ENCODE measurements at places on chromosomes 4 and X.

DNA sequence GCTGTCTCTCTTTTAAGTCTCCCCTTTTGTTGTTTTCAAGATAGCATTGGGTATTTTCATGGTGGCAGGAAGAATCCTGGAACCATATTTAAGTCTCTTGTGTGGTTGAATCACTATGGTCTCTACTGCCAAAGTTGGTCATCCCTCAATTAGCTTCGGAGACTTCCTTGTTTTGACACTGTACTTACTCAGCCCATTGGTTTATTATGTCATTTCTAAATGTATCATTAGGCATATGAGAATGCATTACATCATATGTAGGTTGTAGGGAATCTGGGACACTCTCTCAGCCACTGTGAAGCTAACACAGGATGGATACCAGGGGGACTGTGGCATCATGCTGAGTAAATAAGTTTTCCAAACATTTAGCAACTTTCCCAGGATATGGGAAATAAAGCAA lies 211.8 kb downstream of the DTHD1 start:
- DNase-seq: no peak

- DNase-seq: no peak
Measured at GRCh38 chr4:82718162-82718940, 80.2 kb downstream of the SCD5 start.

GRCh38 chrX:123673813-123674212 lies 59.0 kb downstream of the THOC2 start:
- DNase-seq: no peak

DNA sequence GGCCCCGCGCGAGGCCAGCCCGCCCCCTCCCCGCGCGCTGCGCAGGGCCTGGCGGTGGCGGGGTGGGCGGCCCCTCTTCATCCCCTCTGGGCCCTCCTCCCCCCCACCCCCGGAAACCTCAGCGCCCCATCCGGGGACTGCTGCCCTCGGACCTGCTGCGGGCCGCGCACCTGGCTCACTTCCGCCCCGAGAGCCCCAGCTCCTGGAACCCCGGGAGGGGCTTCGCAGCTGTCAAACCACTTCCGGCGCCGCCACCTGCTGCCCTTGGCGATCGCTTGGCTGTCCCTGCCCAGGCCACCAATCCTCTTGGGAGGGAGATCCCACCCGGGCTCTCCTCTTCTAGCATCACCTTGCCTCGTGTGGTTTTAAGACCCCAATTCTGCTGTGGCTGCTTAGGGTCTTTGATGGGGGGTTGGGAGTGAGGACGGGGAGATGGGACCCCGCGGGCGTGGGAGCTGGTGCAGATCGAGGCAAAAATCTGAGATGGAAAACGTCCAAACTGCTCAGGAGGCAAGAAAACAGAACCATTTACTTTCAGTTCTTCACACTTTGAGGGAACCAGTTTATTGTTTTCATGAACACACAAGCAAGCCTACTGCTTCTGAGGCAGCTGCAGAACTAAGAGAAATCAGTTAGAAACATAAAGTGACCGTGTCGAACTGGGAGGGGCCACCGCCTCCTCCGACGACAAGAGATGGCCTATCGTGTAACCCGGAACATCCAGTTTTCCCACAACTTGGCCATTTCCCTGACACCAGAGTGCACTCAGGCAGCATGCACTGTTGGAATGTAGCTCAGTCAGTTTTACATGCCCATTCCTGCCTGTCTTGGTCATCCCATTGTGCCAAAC lies 754 bp downstream of the MTMR1 start:
- peak; percentile 77 for DNase-seq

GRCh38 chr4:37620176-37620575 lies 66.0 kb downstream of the RELL1 start:
- no peak for DNase-seq

DNA sequence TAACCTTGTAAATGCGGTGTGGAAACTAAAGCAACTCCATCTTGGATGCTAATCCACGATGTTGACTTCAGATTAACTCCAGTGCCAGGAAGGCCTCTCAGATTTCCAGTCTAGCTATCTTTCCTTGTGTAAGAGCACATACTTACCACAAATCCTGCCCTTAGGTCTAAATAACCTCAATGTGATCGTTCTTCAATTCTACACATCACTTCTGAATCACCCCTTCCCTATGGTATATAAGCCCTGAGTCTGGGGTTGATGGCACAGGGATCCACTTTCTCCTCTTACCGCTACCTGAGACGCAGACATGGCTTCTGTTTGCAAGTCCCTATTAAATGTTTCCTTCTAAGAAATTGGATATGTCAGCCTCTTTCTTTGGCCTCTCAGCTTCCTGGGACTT lies 17.5 kb upstream of the ZNF41 start:
- no peak for DNase-seq

- no peak for DNase-seq
Measured at GRCh38 chr4:89158884-89159503, 47.7 kb downstream of the TIGD2 start.

DNA sequence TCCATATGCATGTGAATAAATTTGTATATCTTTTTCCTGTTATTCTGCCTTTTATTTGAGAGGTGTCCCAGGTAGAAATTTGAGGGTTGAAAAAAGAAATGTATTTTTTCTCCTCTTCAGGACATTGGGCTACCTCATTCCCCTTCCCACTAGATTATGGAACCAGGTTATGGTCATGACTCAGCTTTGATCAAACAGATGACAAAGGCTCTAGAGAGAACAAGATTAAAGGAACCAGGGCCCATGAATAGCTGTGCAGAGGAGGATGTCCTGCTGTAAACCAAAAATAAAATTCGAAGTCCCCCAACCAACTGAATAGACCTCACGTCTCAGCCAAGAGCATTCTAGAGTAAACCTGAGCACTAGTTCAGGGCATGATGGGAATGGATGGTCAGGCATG lies 313.2 kb downstream of the RAPGEF2 start:
- no peak for DNase-seq

GRCh38 chr4:176921256-176921655 lies 128.5 kb upstream of the VEGFC start:
- no peak for DNase-seq

DNA sequence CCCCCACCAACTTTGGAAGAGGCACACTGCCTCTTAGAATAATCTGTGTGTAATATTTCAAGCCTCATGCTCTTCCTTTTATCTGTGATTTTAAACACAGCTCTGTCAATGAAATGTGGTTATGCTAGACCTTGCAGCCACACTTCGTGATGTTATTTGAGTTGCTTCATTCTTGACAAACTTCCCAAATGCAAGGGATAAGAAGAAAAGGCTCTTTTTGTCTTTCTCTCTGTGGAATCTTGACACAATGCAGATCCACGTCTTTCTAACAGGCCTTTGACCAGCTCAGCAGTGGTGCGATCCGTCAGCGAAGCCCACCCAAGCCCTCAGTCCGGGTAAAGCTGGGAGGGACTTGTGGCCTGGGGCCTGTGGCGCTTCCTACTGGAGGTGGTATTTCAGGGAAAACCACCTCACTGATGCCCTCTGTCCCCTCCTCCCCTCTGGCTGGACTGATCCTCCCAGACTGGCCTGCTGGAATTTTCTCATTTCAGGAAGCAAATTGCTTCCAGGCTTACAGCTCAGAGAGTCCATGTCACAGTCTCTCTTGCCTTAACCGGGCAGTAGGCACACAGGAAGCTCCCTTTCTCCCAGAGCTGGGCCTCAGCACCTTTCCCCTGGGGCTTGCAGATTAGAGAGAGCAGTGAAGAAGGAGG lies 19.5 kb upstream of the CCKAR start:
- DNase-seq: no peak

GRCh38 chr4:41507291-41507947 lies 30.5 kb upstream of the LIMCH1 start:
- DNase-seq: no peak

GRCh38 chr4:19776929-19777328 lies 474.8 kb upstream of the SLIT2 start:
- no peak for DNase-seq

- DNase-seq: no peak
Measured at GRCh38 chrX:17644001-17644400, 93.3 kb upstream of the SCML1 start.

DNA sequence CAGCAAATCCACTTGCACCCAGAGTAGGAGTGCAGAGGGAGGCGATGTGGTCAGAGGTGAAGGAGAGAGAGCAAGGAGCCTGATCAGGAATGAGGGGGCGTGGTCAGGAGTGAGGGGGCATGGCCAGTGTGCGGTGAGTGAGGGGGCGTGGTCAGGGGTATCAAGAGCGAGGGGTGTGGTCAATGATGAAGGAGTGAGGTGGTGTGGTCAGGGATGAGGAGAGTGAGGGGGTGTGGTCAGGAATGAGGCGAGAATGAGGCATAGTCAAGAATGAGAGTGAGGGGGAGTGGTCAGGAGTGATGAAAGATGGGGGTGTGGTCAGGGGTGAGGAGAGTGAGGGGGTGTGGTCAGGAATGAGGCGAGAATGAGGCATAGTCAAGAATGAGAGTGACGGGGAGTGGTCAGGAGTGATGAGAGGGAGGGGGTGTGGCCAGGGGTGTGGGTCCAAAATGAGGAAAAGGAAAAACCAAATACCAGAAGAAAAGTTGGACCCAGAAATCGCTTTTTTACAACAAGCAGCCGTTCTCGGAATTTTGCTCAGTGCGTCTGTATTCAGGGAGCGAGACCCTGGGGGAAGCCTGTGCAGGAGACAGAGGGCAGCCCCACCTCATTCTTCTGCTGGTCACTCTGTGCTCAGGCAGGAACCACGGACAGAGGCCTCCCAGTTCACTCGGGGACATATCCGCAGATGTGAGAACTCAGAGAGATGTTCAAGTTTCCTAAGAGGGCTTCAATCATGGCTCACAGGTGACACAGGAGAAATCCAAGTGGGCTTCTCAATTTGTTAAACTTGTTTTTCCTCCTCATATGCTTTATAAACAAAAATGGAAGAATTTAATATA lies 47.5 kb downstream of the MAGEA1 start:
- no peak for DNase-seq

- DNase-seq: no peak
Measured at GRCh38 chr4:158020734-158021346, 152.0 kb downstream of the GASK1B start.

GRCh38 chrX:10325611-10326010 lies 168.8 kb downstream of the CLCN4 start:
- no peak for DNase-seq

DNA sequence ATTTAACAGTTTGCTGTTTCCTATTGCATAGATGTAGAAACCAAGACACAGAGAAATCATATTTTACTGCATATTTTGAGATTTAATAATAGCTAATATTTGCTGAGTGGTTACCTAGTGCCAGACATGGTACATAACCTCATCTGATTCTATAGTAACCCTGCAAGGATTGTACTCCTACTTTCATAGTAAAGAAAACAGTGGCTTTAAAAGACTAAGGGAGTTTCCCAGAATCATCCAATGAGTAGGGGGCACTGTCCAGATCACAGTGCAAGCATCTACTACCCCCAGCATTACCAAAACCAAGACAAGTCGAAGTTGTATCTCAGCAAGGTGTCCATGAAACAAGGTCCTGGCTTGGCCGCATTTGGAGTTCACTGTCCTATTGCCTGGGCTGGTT lies 224.5 kb upstream of the TENM3 start:
- DNase-seq: no peak

- DNase-seq: no peak
Measured at GRCh38 chr4:89055157-89056080, 1.6 kb downstream of the FAM13A start.

DNA sequence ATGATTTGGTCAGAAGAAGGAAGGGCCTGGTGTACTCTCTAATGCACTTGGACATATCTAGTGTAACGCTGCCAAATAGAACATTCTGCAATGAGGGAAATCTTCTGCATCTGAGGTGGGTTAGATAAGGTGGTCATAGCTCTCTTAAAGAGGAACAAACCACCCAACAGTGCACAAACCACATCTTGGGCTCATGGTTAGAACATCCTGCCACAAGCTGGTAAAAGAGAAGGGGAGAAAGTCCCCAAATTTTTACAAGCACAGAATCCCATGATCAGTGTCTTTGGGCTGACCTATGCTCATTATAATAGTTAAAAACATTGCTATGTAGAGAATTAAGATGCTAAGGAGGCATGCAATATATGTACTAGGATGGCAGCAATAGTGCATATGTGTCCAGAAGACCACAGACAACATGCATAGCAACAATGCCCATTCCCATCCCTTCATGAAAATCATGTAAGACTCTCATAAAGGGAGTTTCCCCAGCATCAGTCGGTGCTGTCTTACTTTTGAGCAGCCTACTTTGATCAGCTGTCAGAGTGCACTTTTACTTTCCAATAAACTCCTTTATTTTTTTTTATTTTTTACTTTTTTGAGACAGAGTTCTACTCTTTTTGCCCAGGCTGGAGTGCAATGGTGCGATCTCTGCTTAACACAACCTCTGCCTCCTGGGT lies 99.7 kb upstream of the SLC7A11 start:
- no peak for DNase-seq

GRCh38 chr4:145531223-145531622 lies 49.6 kb downstream of the SMAD1 start:
- DNase-seq: no peak

DNA sequence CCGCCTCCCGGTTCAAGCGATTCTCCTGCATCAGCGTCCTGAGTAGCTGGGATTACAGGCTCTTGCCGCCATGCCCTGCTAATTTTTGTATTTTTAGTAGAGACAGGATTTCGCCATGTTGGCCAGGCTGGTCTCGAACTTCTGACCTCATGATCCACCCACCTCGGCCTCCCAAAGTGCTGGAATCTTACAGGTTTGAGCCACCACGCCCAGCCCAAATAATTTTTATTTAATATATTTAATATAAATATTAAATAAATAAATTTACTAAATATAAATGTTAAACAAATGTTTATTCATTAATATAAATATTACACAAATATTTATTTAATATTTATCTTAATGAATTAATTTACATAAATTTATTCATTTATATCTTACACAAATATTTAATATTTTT lies 120.2 kb downstream of the SHOX start:
- DNase-seq: no peak

DNA sequence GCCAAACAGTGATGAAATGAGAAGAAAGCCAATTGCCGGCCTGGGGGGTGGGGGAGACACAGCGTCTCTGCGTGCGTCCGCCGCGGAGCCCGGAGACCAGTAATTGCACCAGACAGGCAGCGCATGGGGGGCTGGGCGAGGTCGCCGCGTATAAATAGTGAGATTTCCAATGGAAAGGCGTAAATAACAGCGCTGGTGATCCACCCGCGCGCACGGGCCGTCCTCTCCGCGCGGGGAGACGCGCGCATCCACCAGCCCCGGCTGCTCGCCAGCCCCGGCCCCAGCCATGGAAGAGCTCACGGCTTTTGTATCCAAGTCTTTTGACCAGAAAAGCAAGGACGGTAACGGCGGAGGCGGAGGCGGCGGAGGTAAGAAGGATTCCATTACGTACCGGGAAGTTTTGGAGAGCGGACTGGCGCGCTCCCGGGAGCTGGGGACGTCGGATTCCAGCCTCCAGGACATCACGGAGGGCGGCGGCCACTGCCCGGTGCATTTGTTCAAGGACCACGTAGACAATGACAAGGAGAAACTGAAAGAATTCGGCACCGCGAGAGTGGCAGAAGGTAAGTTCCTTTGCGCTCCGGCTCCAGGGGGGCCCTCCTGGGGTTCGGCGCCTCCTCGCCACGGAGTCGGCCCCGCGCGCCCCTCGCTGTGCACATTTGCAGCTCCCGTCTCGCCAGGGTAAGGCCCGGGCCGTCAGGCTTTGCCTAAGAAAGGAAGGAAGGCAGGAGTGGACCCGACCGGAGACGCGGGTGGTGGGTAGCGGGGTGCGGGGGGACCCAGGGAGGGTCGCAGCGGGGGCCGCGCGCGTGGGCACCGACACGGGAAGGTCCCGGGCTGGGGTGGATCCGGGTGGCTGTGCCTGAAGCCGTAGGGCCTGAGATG lies at the start of gene SHOX:
Gene SHOX, plus strand, starts transcription at position 180 of the 885 bp plus-strand sequence. Its CDS starts 107 bp downstream, at position 287.
- no peak for DNase-seq
